ENCODE measurements at places on chromosomes 11 and 22.

- DNase-seq: no peak
Measured at GRCh38 chr11:69921128-69922014, 102.2 kb upstream of the FGF3 start.

DNA sequence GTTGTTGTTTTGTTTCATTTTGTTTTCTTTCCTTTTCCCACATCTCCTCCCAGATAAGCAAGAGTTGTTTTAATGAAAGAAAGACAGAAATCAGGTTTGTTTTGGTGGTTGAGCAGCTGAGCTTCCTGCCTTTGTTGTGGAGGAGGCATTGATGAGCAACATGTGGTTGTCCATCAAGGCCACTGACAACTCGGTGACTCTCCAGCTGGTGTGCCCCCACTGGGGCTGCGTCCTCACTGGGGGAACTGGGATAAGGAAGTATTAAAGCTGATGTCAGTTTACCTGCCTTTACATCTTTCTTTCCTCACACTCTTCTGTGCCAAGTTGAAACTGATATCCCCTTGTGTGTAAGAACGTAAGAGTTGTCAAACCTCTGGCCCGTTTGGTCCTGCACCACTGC lies 5.9 kb downstream of the VPS26B start:
- DNase-seq: no peak

DNA sequence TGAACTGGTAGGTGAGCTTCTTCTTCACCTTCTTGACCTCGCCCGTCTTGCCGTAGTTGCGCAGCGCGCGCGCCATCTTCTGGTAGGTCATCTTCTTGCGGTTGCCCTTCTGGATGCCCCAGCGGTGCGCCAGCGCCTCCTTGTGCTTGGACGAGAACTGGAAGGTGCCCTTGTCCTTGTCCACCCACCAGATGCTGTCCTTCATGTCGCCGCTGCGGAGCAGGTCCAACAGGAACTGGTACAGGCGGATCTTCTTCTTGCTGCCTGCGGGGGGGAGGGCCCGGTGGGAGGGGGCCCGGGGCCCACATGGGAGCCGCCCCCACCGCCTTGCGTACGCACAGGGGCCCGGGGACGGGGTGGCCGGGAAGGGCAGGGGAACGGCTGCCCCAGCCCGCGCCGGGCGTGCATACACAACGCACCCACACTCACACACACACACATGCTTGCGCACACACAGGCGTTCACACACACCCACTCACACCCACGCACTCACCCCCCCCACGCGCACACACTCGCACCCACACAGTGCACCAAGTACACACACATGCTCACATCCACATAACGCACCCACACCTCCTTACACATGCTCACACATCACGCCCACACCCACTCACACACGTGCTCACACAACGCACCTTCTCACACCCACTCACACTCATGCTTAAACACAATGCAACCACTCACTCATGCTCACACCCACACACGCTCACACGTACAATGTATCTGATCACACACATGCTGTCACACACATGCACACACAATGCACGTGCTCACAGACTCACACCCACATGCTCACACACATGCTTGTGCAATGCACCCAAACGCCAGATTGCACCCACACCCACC lies 3.0 kb upstream of the MYBPC3 start:
- peak; percentile 58 for DNase-seq

GRCh38 chr11:134366254-134366653 lies 34.5 kb downstream of the GLB1L2 start:
- no peak for DNase-seq

- no peak for DNase-seq
Measured at GRCh38 chr11:57255618-57256017, 18.6 kb upstream of the APLNR start.

- no peak for DNase-seq
Measured at GRCh38 chr11:64141081-64141783, 24.7 kb downstream of the MACROD1 start.

DNA sequence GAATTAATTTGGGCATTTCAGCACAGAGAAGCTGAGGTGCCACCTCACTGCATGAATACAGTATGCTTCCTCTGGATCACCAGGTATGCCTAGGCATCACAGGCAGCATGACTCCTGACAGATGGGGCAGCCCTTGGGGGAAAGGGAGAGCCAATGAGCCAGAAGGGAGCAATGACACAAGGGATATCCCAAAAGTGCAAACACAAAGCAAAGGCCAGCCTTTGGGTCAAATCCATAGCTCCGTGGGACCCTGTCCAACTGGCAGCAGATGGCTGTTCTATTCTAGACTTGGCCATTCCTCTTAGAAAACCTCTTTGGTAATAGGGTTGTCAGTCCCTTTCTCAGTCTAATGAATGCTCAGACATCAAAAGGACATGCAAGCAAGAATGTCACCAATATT lies 73.3 kb downstream of the SERGEF start:
- no peak for DNase-seq

- DNase-seq: no peak
Measured at GRCh38 chr11:125842321-125842948, 9.3 kb downstream of the PATE4 start.

- DNase-seq: no peak
Measured at GRCh38 chr11:15901790-15902189, 454.6 kb downstream of the SOX6 start.

DNA sequence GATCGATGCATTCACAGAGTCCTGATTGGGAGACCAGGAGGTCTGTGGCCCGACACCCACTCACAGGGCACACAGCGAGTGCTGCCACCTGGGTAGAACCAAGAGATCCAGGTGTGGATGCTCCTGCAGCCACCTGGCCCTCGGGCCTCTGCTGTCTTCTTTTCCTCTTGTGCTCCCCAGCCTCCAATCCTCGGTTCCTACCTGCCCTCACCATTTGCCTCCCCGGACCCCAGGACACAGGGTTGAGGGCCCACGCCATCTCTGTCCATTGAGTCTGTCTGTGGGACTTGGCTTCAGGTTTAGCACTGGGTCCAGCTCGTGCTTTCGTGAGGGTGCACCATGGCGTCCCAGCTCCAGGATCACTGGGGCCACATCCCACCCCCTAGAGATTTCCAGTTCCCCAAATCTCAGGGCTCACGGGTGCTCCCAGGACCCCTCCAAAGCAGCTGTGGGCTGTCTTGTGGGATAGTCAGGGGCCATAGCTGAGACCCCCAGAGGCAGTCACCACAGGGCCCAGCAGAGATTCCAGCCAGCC lies 591.1 kb downstream of the BRD1 start:
- no peak for DNase-seq
